ENCODE measurements at places on chromosomes 7 and 10.

- DNase-seq, result no peak
These were observed 28.6 kb upstream of the LANCL2 start for GRCh38 chr7:55336540-55336939.

DNA sequence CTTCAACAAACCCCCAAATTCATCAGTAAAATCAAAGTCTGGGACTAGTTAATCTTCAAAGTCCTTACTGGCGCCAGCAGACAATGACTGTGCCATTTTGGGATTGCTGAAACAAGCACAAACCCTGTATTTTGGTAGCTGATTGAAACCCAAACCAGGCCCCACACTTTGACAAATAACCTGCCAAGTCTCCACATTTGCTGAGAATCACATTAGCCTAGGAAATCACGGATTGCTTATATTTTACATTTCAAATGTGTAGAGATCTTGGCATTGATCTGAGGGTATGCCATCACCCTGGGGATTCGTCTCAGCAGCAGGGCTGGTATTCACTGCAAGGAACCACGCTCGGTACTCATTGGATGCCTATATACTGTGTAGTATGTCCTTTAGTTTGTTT, 501.1 kb downstream of the CALN1 start:
- DNase-seq, result no peak

- DNase-seq, result no peak
These were observed 27.3 kb downstream of the NCOA4 start for GRCh38 chr10:46002916-46003693.

GRCh38 chr10:75303045-75303777, 67.5 kb upstream of the COMTD1 start:
- no peak for DNase-seq

GRCh38 chr7:130092598-130092997, 22.3 kb downstream of the KLHDC10 start:
- no peak for DNase-seq

GRCh38 chr10:58856508-58857240, 319.8 kb upstream of the PHYHIPL start:
- DNase-seq, result no peak

DNA sequence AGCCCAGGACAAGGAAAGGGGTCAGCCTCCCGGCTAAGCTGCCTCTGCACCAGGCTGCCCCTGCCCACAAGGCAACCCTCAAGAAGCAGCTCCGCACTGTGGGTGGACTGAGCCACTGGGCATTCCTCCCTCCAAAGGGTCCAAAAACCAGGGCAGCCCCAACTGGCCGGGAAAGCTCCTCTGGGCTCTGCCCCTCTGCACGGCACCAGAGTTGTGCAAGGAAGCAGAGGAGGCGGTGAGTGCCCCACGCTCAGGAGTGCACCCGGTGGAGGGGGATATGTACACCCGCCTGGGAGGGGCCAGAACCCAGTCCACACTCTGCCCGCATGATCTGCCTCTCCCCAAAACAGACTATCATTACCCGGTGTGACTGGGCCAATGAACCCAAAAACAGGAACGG, 43.8 kb downstream of the PTPRN2 start:
- DNase-seq, result no peak

- DNase-seq, result no peak
These were observed 22.4 kb downstream of the ARID5B start for GRCh38 chr10:61923950-61924274.

- no peak for DNase-seq
These were observed 46.2 kb upstream of the STMP1 start for GRCh38 chr7:135616136-135616535.

DNA sequence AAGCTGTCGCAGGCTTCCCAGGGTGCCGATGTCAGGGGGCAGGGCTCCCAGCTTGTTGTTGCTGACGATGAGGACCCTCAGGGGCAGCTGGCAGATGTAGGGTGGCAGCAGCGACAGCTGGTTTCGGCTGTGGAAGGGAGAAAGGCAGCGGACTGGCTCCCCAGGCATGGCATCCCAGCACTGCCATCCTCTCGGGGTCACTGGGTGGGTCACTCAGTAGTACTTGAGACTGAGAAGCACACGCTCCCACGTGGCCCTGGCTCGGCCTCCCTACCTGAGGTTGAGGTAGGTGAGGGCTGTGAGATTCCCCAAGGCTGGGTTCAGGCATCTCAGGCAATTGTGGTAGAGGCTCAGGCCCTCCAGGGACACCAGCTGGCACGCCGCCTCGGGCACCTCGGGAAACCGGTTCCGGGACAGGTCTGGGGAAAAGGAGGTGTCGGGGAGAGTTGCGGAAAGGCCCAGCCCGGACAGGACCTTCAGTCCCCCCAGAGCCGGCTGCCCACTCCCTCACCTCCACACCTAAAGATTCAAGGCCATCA, 3.8 kb downstream of the LRCH4 start:
- DNase-seq, result no peak

DNA sequence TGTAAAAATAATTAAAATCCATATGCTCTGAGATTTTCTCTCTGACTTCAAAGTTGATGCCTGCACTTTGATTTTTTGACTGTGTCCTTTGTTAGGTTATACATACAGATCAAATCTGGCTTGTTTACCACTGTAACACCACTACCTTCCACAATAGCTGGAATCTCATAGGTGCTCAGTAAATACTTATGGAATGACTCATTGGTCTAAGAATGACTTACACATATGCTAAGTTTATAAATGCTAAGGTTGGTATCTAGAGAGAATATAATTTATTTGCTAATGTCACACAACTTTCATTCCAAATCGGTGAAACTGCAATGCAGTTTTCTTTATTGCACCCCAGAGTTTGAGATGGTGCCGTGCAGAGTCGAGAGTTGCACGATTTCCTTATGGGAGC, 578.5 kb downstream of the SH2D4B start:
- DNase-seq, result no peak

GRCh38 chr10:96705134-96705533, 15.2 kb downstream of the PIK3AP1 start:
- DNase-seq, result no peak

DNA sequence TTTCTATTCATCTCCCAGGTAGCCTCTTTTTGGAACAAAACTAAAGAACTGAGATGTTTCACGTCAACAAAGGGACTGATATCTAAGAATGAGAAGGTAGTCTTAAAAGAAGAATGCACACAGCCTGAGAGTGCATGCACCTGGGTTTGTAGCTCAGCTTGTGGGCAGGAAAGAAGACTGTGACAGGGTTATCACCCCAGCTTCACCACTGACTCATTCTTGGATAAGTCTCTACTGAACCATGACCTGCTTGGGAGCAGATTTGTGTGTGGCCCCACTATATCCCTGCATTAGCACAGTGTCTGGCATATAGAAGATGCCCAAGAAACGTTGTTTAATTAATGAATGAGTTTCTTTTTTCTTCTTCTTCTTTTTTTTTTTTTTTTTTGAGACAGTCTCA, 187.5 kb downstream of the GPAM start:
- DNase-seq, result no peak

- no peak for DNase-seq
These were observed 80.4 kb upstream of the MGMT start for GRCh38 chr10:129386415-129387257.

DNA sequence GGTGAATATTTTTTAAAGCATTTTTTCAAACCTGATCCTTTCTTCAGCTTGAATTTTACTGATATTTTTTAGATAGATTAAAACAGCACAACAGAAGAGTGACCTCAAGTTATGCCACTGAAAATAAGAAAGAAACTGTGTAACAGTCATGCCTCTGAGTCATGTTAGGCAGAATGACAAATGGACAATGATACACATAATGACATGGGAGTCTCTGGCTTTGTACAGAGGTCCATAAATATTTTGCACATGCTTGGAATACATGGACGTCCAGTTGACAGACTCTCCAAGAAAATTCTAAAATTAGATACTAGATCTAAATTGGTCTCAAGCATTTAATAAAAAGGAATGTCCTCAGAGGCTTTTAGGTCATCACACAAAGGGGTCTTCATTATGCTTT, 21.9 kb upstream of the SEMA3A start:
- DNase-seq, result no peak

- no peak for DNase-seq
These were observed 23.7 kb upstream of the EGFR start for GRCh38 chr7:54995166-54995565.

GRCh38 chr10:78548369-78548768, 514.7 kb downstream of the RPS24 start:
- DNase-seq, result no peak

DNA sequence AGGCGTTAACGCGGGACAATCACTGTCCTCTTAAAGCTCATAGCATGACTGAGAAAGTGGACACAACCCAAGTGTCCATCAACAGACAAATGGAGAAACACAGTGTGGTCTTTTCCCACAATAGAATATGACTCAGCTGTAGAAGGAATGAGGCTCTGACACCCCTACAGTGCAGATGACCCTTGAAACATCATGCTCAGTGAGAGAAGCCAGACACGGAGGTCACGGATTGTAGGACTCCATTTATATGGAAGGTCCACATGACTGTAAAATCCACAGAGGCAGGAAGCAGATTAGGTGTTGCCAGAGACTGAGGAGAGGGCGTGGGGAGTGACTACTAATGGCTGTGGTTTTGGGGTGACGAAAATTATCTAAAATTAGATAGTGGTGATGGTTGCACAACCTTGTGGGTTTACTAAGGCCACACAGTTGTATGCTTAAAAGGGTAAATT, 6.1 kb upstream of the NCAPG2 start:
- DNase-seq, result no peak

- no peak for DNase-seq
These were observed 234.8 kb downstream of the AGMO start for GRCh38 chr7:15327001-15327400.

DNA sequence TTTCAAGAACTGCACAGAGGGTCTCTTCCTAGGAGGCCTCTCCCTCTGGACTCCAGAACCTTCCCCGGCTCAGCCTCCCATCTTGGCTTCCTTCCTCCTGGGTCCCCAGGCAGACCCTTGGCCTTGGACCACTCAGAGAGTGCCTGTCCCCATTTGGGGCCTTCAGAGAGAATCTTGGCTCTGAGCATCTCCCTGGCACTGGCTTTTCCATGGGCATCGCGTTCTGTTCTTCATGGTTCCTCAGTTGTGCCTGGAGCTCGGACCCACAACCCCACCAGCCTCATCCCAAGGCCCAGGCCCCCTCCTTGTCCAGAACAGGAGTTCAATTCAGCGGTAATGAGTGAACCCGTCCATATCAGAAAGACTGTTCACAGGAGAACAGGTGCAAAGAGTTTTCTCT, 73.4 kb downstream of the VIPR2 start:
- DNase-seq, result no peak

DNA sequence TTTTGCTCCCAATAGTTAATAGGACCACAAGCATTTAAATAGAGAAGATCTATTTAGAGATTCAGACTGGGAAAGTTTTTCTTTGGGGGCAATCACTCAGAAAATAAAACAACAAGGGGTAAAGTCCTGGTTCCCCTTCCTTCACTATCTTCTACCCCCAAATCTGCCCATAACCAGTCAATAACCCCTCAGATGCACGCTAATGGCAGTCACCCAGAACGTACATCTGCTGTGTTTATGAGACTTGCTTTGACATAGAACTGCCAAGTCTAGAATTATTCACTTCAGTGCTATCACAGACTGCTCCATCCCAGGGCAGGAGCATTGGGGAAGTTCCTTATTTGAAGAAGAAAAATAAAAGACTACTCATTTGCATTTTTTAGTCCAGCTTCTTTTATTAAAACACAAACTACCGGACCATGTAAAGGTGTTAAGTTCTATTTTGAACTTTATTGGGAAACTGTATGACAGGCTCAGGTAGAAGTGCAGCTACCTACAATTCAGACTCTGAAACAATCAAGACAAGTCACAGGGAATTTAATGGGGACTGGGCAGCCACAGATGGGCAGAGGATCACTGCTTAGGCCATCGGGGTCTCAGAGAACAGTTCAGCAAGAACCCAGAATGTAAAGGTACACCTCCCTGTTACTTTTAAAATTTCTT, 38.4 kb downstream of the ANK3 start:
- no peak for DNase-seq
